Dermis blood vessel endothelial cell (primary cell): ENCODE measurements at places on chromosomes 5 and 9. TPM values are rescaled to one million over a fixed set of nuclear protein-coding genes. Genes with fewer than 3 reads are reported as not detected.
A peak's percentile ranks its signal among the peaks of the same experiment; 100 is the strongest.

Gene NREP
- total RNA-seq, result 24.9 and 39.0 TPM in 2 replicates

GRCh38 chr5:68347536-68347935, 132.0 kb downstream of the PIK3R1 start:
- no peak for DNase-seq

DNA sequence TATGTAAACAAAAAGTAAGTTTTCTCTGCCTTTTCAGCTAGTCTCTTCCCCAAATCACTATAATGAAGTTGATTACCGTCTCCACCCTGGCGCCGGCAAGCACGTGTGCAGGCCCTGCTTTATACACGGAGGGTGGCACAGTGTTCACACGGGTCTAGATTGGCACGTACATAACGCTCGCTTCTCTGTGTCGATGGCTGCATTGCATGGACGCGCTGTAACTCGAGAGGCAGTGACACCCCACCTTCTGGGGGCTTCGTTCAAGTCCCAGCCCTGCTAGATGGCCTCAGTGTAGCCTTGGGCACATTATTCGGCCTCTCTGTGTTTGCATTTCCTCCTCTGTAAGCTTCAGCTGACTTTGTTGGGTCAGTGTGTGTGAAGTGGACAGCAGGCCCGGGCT, 223.9 kb downstream of the FANCC start:
- no peak for DNase-seq

- peak; percentile 55 for DNase-seq
Measured at GRCh38 chr9:133375116-133375723, 640 bp downstream of the SURF4 start.

Gene ST8SIA4
- total RNA-seq, result 3.1 and 4.3 TPM in 2 replicates

DNA sequence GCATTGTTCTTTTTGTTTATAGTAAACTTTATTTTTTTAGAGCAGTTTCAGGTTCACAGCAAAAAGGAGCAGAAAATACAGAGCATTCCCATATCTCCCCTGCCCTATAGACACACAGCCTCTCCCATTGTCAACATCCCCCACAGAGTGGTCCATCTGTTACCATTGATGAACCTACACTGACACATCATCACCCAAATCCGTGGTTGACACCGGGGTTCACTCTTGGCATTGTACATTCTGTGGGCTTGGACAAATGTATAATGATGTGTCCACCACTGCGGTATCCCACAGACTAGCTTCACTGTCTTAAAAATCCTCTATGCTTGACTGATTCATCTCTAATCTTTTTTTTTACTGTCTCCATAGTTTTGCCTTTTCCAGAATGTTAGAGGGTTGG, 120.7 kb upstream of the SPATA31C2 start:
- no peak for DNase-seq

Gene PCDHGB6
- 2.9 and 3.7 TPM in 2 replicates for total RNA-seq

Gene NRG2
- 0.51 TPM in 2 replicates for total RNA-seq

DNA sequence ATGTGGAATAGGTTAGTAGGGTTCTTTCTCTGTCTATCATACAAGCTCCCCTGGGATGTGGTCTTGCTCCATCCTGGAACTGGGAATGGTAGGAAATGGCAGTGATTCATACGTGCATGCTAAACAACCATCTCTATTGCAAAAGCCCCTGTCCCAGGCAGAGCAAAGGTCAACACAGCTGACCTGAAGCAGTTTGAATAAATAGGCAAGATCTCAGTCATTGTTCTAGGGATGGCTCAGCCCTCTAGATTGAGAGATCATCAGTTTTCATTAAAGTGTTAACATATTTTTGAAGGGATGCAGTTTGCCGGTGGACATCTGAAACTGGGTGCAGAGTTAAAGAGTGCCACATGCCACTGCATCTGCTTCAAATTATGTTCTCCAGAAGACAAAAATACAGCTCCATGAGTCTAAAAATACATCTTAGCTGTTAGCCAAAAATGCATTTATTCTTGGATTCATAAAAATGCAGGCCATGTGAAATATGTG, 224.1 kb downstream of the ESM1 start:
- peak; percentile 50 for DNase-seq

DNA sequence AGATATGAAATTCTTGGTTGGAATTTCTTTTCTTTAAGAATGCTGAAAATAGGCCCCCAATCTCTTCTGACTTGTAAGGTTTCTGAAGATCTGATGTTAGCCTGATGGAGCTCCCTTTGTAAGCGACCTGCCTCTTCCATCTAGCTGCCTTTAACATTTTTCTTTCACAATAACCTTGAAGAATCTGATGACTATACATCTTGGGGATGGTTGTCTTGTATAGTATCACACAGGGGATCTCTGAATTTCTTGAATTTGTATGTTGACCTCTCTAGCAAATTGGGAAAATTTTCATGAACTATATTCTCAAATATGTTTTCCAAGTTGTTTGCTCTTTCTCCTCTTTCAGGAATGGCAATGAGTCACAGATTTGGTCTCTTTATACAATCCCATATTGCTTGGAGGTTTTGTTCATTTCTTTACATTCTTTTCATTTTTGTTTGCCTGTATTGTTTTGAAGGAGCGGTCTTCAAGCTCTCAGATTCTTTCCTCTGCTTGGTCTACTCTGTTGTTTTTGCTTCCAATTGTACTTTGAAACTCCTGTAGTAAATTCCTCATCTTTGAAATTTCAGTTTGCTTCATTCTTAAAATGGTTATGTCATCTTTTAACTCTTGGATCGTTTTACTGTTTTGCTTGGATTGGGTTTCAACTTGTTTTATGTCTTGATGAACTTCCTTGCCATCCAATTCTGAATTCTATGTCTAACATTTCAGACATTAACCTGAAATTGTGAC, 245.2 kb upstream of the TARS1 start:
- no peak for DNase-seq

Gene ARHGEF37
- 13.6 and 16.0 TPM in 2 replicates for total RNA-seq

DNA sequence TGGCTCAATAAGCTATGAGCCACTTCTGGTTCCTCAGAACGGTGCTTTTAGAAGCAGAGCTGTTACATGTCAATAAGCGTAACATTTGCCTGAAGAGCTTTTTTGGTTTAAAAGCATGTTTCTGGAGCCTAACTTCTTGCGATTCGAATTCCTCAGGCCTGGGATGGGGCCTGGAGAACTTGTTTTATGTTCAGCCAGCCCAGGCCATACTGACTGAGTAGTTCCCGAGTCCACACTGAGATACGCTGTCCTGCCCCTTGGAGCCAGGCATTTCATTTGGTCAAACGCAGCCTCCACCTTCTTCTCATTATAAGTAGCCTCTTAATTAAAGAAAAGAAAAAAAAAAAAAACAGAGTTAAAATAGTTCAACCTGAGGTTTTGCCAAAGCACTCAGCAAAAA, 260.6 kb upstream of the ANKRD55 start:
- no peak for DNase-seq
